NCI-H1092 treated with DMSO at 0.1 percent for 48 hours (cell line): ENCODE measurements at places on chromosomes 11 and 22.

DNA sequence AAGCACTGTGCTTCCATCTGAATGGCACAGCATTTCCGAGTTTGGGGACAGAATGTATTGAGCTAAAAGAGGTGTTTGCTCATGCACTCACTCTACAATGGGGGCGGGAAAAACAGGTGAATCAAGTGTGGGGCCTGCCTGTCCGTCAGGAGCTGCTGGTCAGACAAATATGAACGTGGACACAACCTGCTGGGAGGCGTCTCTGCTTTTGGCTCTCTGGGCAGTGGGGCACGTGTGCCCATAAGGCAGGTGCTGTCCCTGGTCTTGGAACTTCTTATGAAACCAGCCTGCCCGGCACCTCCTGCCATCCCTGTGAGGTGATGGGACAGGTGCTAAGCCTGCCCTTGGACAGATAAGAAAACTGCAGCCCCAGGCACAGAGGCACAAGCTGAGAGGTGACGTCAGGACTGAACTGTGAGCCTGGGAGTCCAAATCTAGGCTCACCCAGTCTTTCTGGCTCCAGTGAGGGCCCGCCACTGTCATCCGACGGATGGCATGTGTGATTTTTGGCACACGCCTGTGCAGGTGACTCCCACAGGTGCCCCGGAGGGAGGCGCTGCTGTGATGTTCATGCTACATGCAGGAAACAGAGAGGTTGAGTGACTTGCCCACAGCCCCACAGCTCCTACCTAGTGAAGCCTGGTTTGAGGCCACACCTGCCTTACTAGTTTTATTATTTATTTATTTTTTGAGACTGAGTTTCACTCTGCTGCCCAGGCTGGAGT is 51.6 kb downstream of the SMIM38 start:
- no peak for DNase-seq

GRCh38 chr11:70696076-70696475 is 297.7 kb downstream of the CTTN start:
- no peak for DNase-seq

- no peak for DNase-seq
Observed at GRCh38 chr22:47634347-47634746, 871.9 kb downstream of the TBC1D22A start.

GRCh38 chr22:49719046-49719445 is 108.6 kb downstream of the BRD1 start:
- no peak for DNase-seq

DNA sequence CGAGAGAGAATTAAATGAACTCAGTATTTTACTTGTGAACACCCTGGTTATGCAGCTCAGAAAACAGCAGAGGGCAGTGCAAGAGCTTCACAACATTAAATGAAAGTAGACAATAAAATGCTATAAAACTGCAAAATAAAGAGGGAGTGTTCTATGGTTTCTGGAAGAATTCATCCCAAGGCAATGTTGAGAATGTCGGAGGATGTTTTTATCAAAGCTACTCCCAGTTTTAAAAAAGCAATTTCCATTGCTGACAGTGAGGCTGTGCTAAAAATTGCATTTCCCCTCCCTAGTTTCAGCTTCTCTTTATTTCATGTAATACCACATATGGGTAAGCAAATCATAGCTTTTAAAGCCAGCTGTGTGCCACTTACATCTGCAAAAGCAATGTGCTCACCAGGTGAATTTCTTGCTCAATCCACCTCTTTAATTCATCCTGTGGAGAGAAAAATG is 296.8 kb downstream of the RAB38 start:
- peak; percentile 21 for DNase-seq

GRCh38 chr11:67642173-67643120 is 2.9 kb upstream of the TBX10 start:
- DNase-seq: no peak

GRCh38 chr11:36741515-36741914 is 143.5 kb upstream of the RAG2 start:
- DNase-seq: no peak
